ENCODE measurements at places on chromosomes 5 and 9.

DNA sequence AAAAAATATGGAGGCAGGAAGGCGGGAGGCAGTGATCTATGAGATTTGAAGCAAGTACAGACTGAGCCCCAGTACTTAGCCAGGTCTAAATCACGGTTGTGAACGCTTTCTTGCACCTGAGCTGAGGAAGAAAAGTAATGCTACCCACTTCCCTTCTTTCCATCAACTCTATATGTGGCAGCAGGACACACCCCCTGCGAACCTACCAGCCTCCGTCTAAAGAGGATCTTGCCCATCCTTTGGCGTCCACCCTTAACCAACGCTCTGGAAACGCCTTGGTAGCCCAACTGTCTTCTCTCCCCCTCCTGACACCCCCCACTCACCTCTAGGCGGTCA, 545 bp downstream of the HMGCS1 start:
- no peak for DNase-seq

DNA sequence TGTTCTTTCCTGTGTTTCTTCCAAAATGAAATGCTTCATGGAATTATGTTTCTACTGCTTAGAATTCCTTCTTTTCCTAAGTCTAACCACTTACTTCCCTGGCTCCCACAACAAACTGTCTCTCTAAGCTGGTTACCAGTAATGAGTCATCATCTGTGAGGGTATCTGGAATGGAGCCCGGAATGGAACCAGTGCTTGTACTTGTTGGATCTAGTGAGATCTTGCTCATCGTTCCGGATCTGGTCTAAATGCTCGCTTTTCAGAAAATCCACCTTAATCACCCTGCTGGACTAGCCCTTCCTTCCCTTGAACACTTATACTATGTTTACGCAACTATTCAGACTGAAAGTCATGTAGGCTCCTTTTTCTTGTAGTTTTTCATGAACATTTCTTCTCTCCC, 184.8 kb downstream of the PBX3 start:
- DNase-seq, result peak; percentile 31

GRCh38 chr9:78605041-78606000, 308.4 kb downstream of the PSAT1 start:
- DNase-seq, result no peak

DNA sequence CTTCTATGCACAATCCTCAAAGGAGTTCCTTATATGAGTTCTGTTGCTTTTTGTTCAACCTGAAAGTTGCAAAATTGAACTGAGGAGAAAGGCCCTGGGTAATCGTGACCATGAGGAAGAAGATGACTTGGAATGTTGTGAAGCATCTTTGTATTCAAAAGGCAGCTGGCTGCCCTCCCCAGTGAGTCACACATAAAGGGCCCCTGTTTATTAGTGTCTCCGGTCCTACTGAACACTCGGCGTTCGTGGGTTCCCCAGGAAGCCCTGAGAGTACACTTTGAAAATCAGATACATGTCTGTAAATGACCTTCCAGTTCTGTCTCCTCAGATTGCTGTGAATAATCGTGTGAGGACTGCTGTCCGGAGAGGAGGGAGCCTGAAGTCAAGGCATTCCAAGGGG, 73.6 kb downstream of the C9orf153 start:
- peak; percentile 15 for DNase-seq

DNA sequence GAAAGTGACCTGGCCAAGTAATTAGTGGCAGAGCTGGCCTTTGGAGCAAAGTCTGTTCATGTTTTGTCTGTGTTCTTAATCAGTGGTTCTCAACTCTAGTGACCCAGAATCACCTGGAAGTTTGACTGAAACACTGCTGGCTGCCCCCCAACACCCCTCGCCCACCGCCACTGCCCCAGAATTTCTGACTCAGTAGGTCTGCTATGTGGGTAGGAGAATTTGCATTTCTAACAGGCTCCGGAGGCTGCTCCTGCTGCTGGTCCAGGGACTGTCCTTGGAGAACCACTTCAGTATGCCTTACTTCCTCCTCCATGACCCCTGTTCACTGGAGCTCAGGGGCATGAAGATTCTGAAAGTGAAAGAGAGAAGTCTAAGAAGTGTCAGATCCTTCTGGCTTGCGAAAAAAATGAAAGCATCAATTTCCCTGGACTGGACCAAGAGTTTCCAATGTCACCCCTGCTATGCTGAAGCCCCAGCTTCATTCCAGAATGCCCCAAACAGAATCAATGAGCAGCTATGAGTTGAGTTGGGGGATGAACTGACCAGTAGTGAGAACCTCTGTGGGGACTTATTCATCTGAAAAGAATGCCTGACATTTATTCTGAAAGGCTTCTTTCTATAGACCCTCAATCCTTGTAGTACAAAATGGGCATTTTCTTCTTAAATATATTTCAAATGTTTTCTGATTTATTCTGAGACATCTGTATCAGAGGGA, 20.8 kb upstream of the COL15A1 start:
- no peak for DNase-seq

GRCh38 chr9:92279302-92279701, 14.2 kb downstream of the IARS1 start:
- no peak for DNase-seq

DNA sequence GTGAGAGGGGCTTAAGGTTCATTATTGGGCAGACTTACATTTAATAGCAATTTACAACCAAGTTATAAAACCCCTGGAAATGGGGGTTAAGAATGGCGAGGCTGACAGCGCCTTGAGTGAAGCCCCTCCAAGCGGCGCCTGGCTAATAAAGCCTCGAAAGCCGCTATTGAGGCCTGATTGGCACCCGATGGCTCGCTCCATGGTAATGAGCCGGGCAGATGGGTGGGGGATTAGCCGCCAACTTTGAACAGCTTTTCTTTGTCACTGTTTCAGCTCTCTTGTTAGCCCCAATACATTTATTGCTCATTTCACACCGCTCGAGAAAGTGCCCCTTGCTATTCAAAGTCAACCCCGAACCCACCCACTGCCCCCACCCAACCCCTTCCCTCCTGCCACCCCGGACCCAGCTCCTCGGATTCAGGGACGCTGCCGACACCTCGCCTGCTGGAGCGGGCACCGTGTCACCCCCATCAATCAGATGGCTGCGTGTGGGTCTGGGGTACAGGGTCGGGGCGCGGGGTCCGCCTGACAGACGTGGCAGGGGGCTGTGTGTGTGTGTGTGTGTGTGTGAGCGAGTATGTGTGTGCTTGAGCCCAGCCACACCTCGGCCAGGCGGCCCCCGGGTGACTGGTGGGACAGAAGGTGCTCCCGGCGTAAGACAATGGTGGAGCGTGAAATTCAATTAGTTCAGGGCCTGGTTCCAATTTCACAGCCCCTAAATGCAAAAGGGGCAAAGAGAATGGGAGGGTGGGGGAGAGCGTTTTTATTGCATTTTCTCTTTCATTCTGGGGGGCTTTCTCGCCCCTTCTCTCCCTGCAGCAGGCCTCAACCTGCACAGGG, 34.2 kb downstream of the ASS1 start:
- no peak for DNase-seq

DNA sequence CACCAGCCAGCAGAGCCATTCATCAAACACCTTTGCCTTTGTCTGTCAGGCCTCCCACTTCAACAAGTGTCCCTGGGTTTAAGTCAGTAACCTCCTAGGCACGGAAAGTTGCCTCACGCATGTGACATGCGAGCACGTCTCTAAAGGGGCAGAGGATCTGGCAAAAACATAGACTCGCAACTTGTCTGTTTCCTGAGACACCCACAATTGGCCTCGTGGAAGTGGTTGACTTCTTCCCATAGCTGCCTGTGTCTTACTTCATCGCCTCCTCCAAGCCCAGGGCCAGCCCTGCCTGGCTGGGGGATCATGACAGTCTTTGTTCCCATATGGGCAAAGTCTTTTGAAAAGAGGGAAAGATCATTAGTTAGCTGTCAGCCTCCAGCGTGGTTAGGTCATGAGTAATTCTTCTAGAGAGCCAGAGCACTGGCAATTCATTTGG, 35.5 kb upstream of the GLRX start:
- DNase-seq, result no peak

GRCh38 chr5:148966348-148966747, 96.5 kb downstream of the SH3TC2 start:
- DNase-seq, result peak; percentile 8

GRCh38 chr5:174937201-174938123, 213.1 kb downstream of the MSX2 start:
- no peak for DNase-seq

DNA sequence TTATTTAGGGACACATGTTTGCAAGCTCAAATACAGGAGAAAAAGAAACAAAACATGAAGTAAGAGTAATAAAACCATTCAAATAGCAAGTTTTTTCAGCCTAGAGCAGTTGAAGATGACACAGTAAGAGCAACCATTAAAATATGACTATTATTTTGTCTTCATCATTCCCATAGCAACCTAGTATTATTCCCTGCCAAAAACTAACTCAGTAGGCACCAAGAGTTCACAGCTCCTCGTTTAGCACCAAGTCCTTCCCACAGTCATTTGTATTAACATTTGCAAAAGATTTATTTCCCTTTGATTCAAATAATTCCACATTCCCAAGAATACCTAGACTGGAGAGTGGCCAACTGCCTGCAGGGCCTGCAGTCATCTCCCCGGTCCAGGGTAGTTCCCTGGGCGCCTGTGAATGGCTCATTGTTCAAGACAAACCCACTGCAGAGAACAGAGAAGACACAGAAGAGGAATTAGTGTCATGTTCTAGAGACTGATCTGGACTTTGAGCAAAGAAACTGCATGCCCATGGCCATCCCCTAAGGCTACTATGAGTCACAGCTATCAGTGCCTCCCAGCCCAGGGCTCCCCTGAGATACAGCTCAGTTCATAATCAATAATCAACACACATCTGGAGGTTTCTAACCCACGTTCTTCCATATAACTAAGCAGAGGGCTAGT, 139.1 kb upstream of the MAP3K1 start:
- peak; percentile 6 for DNase-seq

GRCh38 chr5:55534436-55535198, at the start of gene PLPP1:
PLPP1 (minus strand) TSS chr5:55534964; CDS start chr5:55534629, 335 bp downstream.
- DNase-seq, result peak; percentile 78

GRCh38 chr5:558326-558725, 34.1 kb upstream of the SLC9A3 start:
- no peak for DNase-seq

DNA sequence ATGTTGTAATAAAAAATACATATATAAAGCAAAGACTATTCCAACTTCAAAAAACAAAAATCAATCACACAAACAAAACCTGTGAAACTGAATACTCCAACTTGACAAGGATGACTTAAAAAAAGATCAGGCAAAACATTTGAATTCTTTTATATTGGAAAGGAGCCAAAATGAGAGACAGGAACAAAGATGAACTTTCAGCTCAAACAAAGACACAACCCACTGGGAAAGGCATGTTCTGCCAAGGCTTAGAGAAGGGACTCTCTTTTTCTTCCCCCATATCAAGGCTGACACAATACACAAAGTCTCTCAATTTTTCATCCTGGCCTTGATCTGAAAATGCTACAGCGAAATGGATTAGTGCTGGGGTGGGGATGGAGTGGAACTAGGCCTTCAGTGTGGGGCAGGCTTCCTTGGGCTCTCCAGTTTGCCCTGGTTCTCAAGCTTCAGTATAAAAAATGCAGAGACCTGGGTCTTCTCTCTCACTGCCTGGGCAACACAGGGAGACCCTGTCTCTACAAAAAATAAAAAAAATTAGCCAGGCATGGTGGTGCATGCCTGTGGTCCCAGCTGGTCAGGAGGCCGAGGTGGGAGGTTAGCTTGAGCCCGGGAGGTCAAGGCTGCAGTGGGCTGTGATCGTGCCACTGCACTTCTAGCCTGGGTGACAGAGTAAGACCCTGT, 11.6 kb upstream of the FAM169A start:
- no peak for DNase-seq

DNA sequence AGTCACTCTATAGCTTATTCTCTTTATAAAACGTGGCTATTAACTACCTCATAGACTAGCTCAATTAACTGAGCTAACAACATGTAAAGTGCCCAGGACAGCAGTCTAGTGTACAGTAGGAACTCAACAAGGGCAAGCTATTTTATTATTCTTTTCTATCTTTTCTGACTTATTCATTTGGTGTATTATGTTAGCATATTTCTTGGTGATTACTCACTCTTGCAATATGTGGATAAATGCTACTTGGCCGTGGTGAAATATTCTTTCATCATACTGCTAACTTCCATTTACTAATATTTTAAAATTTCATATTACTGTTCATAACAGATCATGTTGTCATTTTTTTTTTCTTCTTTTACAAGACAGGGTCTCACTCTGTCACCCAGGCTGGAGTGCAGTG, 4.9 kb downstream of the SLC25A51 start:
- no peak for DNase-seq
